ENCODE measurements at places on chromosomes 5 and 9. TPM values are rescaled to one million over a fixed set of nuclear protein-coding genes. Genes with fewer than 3 reads are reported as not detected.

The PTRH1 gene
- total RNA-seq: 18.7 TPM

The DMAC1 gene
- total RNA-seq: 69.0 TPM

The IRX1 gene
- total RNA-seq: 1.9 TPM

The TRPM3 gene
- total RNA-seq: 2.3 TPM

The PCDHGA2 gene
- total RNA-seq: 1.4 TPM

The KLHL3 gene
- total RNA-seq: 17.5 TPM

The COL27A1 gene
- total RNA-seq: 43.8 TPM

The CDH9 gene
- not detected for total RNA-seq

The FAM81B gene
- 0.76 TPM for total RNA-seq

The BTNL8 gene
- total RNA-seq: not detected

The PDCD1LG2 gene
- not detected for total RNA-seq

The NXNL2 gene
- 0.40 TPM for total RNA-seq

The CORO2A gene
- 23.4 TPM for total RNA-seq

The WDR5 gene
- 30.4 TPM for total RNA-seq

The OR1L6 gene
- not detected for total RNA-seq

The DELE1 gene
- total RNA-seq: 55.5 TPM

The TMC1 gene
- total RNA-seq: 0.09 TPM

The PCDHGB1 gene
- 1.9 TPM for total RNA-seq

The IL5 gene
- not detected for total RNA-seq

The ZBTB26 gene
- total RNA-seq: 9.8 TPM

The LCNL1 gene
- 1.4 TPM for total RNA-seq
